ENCODE measurements at places on chromosomes 3 and 15.

DNA sequence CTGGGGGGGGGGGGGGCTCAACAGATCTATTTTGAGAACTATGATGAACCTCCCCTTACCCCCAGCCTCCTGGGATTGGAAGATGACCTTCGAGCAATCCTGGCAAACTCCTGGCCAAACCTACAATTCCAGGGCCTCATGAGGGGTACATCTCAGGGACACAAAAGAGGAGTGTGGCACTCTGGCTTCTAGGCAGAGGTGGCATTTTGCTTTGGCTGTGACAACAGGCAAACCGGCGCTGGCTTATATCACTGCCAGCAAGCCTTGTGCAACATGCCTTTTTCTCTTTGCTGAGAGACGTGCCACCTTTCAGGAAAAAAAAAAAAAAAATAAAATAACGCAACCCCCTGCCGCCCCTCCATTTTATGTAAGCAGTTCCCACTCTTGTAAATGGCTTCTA, 31.8 kb upstream of the FEZF2 start:
- no peak for DNase-seq

DNA sequence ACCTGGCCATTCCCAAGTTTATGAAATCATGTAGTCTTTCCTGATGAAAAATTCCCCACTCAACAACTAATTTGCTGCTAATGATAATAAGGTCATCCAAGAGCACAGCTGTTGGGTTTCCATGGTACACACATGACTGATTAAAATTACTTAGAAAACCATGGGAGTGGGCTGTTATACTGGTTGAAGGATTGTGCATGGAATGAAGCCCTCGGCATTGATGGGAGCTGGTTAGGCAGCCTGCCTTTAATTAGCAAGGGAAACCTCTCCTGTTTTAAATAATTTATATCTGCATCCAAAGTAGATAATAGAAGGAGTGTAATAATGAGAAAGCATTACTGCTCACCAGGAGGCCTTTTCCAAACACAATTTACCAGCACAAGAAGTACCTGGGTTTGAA, 235.1 kb upstream of the CFAP20DC start:
- DNase-seq, result no peak

GRCh38 chr15:86278586-86278985, 198.9 kb downstream of the AGBL1 start:
- DNase-seq, result no peak

GRCh38 chr15:66040211-66040892, 171.1 kb downstream of the RAB11A start:
- DNase-seq, result no peak

- no peak for DNase-seq
These were observed 22.6 kb upstream of the TEX9 start for GRCh38 chr15:56342653-56343052.

DNA sequence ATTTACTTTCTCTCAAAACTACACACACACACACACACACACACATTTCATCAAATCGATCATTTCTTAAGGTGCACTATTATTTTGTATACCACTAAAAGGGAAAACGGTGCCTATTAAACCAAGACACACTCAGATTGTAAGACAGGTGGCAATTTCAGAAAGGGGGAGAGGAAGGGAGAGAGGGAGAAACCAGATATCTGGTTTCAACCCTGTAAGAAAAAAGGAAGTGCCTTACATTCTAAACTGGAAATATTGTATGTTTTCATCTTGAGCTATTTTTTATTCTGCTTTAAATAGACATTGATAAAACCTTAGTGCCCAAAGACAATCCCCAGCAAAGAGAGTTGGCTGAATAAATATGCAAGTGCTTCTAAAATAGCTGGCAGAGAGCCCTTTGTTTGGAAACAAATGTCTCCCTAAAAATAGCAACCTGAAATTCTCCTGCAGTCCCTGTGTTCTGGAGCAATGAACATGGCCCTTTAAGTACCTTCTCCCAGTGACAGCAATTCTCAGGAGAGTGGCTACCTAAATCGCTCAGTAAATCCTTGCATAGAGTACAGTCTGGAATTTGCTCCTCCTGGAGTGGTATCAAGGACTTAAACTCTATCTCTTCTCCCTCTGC, 85.7 kb downstream of the RARB start:
- DNase-seq, result no peak

GRCh38 chr15:74304431-74304830, 63.0 kb downstream of the CYP11A1 start:
- DNase-seq, result no peak

GRCh38 chr3:179495483-179495882, 44.2 kb upstream of the GNB4 start:
- DNase-seq, result no peak

DNA sequence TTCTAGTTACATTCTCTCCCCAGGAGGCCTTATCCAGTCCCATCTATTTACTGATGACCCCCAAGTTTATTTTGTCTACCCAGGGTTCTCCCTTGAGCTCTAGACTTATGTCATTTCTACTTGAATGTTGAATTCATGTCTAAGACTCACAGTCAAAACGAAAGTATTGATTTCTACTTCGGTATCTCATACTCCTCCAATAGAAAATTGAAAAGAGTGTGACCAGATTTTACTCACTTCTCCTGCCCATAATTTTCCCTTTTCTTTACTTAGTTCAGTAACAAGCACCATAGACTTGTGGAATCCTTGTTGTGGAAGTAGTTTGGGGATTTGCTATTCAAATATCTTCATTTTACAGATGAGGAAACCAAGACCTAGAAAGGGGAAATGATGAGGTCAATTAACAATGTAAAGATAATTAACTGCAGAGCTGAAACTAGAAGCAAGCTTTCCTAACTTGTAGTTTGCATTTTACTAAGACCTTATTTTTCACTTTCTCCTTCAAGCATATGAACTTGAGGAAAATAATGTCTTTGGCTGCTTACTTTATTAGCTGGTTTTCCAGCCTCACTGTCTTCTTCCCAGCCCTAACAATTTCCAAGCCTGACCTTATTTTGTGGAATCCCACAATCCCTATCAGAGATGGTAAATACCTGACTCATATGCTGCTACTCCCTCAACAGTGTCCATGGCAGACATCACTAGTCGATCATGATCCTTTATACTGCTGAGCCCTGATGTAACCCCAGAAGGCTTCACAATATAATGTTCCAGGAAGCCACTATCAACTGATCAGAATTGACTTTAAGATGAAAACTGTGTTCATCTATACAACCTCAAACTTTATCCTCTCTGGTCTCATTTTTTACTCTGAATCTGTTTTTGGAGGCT, 123.9 kb upstream of the AGBL1 start:
- peak; percentile 35 for DNase-seq

DNA sequence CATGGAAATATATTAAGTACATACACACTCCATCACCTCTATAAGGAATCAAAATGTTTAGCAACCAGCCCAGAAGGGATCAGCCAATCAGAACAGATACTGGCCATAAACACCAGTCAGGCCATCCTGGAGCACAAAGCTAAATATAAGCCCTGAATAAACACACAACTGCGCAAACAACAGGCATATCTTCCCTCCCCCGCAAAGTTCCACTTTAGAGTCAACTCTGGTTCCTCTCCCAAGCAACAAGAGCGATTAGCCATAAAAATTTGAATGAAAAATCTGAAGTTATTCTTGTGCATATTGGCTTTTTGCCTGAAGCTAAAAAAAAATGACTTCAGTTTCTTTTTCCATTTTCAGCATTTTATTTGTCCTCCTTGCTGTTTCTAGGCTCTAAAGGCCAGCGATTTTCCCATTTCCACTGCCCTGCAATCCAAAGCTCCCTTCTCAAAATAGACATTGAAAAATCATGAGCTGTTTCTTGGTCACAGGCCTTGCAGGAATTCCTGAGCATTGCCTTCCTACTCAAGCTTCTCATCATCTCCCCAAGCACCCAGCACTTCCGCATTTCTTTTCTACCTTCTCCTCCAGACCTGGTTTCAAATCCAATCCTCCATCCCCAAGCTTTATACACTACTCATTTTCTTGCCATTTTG, 247.9 kb downstream of the ZMAT3 start:
- DNase-seq, result no peak

DNA sequence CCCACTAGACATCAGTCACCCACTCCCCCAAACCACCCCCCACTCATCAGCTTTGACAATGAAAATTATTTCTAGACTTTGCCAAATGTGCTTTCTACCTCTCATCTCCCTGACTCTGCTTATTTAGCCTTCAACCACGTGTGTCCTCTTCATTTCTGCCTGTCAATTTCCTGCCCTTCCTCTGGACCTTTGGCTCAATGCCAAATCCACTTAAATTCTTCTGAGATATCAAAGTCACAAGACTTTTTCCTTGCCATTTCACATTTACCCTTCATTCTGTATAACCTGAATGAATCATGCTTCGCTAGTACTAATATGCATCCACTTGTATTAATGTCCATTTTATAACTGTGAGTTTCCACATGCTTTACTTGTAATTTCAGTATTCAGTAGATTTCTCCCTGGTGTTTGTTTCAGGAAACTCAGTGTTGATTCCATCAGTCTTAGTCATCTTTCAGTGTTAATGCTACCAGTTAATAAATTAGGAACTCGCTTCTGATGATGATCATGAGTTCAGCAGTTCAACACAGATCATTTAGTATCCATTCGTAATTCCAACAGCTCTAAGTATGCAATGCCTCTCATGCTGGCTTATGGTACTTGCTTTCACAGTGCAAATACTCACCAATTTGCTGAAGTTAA, 128.2 kb upstream of the OSTN start:
- DNase-seq, result no peak

GRCh38 chr15:66943456-66944095, 121.8 kb upstream of the SMAD3 start:
- no peak for DNase-seq

DNA sequence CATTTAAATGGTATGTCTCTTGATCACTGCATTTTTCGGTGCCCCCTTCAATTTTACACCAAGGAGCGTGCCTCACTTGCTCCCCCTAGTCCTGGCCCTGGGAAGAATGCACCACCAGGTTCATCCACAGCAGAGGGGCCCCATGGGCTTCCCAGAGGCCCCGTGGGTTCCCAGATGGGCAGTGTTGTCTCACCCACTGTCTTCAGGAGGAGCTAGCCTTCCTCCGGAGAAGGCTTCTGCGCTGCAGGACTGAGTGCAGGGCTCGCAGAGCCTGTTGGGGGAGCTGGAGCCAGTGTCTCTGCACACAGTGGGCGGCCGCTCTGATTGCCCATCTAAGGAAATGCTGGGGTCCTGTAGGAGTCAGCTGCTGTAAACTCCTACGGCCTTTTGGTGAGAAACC, 45.9 kb downstream of the POLR2M start:
- DNase-seq, result no peak

DNA sequence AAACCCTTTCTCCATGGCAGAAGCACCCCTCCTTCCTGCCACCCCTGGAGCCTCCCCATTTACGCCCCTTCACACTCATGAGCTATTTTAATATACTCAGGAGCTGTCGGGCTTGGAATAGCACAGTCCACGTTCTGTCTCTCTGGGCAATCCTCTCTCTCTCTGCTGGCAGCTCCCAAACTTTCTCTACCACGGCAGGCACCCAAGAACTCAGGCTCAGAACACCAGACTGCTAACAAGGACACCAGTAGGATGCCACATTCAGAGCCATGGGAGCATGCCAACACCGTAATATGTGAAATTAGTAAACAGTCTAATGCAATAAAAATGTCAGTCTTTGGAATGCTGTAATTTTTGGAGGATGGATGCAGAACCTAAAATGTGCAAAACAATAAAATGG, 19.3 kb downstream of the TNFAIP8L3 start:
- no peak for DNase-seq

DNA sequence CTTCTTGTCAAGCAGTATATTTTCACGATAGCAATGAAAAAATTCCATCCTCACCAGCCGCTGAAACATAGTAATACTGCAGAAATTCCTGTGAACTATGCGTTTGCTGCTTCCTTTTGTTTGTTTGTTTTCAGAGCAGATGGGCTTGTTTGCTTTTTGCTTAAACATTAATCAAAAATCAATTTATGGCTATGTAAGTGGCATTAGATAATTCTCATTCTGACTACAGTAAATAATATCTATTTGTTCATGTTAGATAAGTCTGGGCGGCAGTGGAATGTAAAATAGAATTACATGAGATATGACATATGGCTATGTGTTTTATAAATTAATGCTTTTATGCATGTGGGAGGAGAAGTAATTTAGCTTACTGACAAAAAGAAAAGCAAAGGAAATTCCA, 163.7 kb downstream of the PGPEP1L start:
- DNase-seq, result no peak

DNA sequence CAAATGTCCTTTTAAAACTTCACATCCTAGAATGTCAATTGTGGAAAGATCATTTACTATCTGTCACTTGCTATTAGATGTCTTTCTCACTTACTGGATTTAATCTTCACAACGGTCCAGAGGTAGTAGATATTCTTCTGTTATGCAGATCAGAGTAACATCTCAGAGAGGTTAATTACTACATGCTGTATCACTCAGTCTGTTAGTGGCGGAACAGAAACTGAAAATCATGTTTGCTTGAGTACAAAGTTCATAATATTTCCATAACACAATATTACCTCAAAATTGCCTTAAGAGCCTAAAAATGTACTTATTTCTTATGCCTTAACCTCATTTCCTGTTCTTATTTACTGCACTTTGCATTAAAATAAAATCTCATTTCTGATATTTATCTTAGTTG, 28.6 kb upstream of the GPR149 start:
- DNase-seq, result no peak

- DNase-seq, result peak; percentile 42
These were observed 1.4 kb downstream of the KBTBD13 start for GRCh38 chr15:65077981-65078352.

DNA sequence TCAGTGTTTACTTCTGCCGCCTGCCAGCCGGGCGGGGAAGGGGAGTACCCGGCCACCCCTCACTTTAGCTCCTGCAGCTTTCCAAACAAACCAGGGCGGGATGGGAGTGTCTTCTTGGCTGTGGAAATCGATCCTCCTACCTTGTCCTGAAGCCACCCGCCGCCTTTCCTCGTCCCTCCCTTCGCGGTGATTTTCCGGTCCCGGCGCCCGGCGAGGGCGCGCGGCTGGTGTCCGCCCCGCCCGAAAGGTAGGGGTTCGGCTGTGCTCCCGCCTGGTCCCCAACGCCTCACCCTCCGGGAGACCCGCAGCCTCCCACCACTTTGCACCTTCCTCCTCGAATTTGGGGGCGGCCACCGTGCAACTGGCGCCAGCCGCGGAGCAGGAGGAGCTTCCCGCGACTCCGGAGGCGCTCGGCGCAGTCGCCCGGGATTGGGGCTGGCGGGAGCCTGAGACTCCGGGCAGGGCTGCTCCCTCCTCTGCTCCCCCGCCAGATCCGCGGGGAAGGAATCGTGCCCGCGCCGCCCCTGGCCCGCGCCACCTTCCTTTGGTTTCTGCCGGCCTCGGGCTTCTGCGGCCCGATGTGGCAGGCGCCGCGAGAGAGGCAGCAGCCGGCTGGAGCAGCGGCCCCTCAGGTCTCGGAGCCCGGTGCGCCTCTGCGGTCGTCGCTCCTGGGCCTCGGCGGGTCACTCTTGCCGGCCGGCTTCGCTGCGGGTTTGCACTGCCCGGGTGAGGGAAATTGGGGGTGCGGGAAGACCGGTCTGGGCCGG, 30.7 kb upstream of the ST3GAL6 start:
- no peak for DNase-seq

DNA sequence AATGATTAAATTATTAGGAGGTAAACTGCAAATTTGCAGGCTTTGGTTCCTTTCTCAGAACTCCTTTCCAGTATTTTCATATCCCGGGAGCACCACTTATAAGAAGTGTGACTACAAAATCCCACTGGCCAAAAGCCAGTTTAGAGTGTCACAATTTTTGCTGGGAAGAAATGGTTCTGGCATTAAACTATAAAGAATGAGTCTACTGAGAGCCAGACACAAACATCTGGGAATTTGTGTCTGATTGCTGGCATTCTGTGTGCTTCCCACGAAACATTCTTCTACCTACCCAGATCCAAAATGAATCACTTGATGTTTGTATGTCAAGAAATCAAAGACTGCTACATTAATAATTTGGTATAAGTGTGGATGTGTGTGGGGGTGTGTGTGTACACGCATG, 82.8 kb downstream of the DUT start:
- DNase-seq, result no peak

All from activated CD4-positive, alpha-beta T cell treated with anti-CD3 and anti-CD28 coated beads, Interleukin-2, amount 50 U/mL, for 16 hours (primary cell).